Fibroblast of the conjunctiva (primary cell): ENCODE measurements at places on chromosomes 12 and 14.

DNA sequence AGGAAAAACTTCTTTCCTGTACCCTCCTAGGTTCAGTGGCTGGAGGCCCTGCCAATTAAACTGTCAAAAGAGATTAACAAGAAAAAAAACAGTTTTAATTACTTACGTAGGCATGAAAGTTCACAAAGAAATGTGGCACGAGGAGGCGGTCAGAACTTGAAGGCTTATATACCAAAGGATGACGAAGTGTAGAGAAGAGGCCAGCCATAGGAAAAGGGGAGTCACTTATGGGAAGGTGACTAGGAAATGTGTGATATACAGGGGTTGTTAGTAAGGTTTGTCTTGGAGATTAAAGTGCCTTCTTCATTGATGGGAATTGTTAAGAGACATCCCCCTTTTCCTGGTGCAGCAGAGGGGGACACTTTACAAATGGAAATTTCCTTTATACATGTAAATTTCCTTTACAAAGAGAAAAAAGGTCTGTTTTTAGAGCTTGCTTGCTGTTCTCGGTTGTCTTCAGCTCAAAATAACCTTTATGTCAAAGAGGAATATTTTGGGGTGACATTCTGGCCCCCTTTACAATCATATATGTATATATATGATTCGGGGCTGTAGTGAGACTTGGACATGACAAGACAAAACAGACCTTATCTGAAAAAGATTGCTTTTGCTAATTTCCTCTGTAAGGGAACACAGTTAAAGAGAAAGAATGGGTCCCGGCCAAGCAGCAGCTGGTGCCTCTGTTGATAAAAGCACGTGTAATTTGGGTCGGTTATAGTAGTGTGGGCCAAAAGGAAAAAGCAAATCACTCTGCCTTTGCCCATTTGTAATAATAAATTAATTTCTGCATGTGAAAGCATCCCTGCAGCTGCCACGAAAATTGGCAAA is 38.6 kb downstream of the SYNE2 start:
- no peak for DNase-seq

DNA sequence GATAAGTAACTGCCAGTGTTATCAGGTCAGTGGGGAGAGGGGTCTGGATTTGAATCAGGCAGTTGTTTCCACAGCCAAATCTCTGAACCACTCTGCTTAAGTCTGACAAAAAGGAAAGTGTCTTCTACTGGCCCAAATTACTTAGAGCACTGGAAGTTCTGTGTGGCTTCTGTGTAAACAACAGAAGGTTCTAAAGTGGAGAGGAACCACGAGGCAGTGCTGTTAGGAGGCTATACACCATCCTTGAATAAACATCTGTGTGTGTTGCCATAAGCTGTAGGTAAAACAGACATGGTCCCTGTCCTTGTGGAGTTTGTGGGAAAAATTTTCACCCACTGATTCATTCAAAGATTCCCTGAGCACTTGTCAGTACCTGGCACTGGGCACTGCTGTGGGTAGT is 50.0 kb downstream of the GALNT4 start:
- DNase-seq: no peak

- no peak for DNase-seq
Observed at GRCh38 chr14:94926176-94926575, 156.3 kb upstream of the GSC start.

DNA sequence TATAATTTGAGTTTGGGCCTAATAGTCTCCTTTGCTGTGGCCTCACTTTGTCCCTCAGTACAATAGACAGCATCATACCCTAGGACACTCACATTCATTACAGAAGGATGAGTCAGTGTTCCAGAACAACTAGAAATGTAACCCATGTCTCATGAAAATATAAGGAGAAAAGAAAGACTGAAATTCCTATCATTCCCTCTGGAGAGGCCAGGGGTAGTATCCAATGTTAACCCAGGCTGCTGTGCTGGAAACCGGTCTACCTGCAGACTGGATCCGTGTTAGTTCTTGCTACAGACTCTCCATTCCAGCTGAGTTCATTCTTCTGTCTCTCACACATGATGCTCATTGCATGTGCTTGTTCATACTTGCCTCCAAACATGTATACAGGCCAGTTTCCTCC is 75.8 kb upstream of the HOXC13 start:
- no peak for DNase-seq

GRCh38 chr12:52216807-52217206 is 16.2 kb upstream of the KRT7 start:
- DNase-seq: no peak
